ENCODE measurements at places on chromosomes 2 and 18.

- DNase-seq, result no peak
Observed at GRCh38 chr2:208042041-208042440, 16.7 kb upstream of the PLEKHM3 start.

- no peak for DNase-seq
Observed at GRCh38 chr2:142189501-142189900, 58.7 kb upstream of the LRP1B start.

- no peak for DNase-seq
Observed at GRCh38 chr2:18831916-18832510, 242.6 kb upstream of the NT5C1B start.

GRCh38 chr2:104215269-104216161 is 638.4 kb upstream of the POU3F3 start:
- DNase-seq, result no peak

DNA sequence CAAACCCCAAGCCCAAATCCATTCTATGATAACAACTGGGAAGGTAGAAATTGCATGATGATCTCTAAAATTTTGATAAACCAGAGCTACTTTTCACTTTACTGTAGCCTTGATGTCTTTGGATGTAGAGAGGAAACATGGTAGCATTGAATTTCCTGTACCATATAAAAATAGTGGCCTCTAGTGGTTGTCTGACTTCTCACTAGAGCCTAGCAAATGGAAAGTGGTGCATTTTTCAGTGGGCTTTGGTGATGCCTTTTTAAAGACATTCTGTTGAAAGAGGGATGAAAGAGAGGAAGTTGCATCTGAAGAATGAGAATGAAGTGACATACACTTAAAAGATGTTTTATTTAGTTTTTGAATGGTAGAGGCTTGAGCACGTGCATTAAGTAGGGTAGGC is 662.2 kb downstream of the XIRP2 start:
- DNase-seq, result no peak

DNA sequence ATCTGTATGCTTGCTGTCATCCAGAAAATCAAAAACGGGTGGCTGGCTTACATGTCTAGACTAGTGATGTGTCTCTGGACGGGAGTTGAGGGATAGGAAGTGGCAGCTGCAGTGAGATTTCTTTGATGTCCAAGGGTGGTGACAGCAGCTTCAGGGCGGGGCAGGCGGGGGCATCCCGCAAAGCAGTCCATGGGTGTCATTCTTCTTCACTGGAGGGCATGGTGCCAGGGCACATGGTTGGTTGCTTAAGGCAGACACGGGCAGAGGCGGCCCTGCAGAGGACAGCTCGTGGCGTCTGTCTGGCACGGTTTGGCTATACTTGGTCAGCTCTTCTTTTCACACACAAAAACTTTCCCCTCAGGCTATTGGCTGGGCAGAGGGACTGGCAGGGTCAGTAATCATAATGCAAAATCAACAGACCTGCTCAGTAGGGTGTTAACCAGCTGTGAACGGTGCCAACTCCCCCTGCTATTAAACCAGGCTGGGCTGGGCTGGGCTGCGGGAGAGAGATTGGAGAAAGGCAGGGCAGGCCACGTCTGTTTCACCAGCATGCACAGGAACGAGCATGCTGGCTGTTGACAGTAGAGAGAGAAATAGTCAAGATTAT is 63.7 kb downstream of the COL4A3 start:
- DNase-seq, result no peak

GRCh38 chr2:173021939-173022371 is 53.7 kb upstream of the MAP3K20 start:
- no peak for DNase-seq
